Retina (tissue), 1 donor: ENCODE measurements at places on chromosomes 4 and X.
A peak's percentile ranks its signal among the peaks of the same experiment; 100 is the strongest.

DNA sequence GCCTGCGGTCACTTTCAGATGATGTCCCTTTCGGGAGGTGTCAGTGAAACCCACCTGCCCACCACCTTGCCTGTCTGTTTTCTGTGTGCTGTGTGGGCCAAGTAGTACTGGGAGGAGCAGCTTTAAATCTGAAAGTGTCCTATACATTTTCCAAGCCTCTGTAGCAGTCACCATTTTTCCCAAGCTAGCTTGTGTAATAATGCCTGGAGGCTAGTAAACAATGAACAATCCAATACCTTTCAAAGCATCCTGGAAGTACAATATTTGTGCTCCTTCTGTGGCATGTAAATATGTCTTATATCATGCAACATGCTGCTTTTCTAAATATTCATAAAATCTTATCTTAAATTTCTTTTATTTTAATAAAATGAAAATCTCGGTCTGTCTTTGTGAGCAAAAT lies 111.6 kb upstream of the C1GALT1C1 start:
- no peak for DNase-seq

DNA sequence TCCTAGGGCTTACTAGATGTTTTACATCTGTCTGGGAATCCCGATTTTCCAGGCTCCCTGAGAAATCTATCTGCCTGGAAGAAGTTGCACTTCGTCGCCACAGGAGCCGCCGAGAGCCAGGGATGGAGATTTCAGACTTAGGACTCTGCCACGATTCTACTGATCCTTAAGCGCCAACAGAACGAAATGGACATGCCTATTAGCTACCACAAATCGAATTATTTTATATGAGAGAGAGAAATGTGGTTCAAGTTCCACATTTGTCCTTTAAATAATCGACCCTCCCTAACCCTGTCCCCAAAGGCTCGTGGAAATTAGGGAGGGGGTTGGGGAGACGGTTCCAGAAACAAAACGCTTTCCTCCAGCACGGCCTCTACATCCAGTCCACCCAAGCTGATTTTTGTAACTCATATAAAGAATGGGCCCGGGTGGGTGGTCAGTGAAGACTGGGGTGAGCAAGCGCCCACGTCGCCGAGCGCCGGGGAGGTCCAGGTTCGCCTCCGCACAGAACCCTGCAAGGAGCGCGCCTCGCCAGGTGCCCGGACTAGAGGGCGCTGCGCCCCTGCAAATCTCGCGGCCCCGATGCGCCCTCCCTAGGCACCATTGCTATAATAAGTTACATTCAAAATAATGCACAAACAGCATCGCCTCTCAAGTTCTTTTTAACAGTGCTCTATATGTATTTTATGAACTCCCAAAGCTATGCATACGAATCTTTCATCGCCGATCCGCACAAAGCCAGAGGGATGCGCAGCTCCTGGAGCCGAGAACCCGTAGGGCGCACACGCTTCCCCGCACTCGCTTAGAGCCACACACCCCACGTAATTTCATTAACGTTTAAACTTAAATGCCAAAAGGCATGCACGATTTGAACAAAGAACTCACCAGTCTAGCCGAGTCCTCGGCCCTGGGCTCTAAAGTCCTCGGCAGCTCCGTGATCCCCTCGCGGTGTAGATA lies 2.1 kb upstream of the FAT1 start:
- DNase-seq: peak; percentile 94

- DNase-seq: no peak
These were observed 824.0 kb downstream of the RAPGEF2 start for GRCh38 chr4:159926871-159927270.

DNA sequence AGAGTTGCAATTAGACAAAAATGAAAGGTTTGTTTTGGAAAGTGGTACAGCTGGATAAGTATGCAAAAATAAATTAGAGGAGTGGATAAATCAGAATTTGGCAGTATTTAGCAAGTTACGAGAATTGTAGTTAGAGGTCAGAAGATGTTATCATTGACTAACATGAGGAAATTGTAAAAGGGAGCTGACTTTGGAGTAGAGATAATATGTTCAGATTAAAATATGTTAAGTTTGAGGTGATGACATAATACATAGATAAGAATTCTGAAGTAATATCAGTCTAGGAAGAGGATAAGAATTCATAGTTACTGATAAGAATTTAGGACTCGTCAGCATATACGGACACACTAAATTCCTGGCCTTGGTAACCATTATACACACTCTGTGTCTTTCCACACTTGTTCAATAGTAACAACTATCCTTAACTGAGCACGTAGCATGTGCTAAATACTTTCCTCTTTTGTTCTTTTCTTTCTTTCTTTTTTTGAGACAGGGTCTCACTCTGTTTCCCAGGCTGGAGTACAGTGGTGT lies 4.1 kb upstream of the EPGN start:
- no peak for DNase-seq
